NCI-H510A treated with DMSO at 0.1 percent for 48 hours (cell line): ENCODE measurements at places on chromosomes 3 and 15.

DNA sequence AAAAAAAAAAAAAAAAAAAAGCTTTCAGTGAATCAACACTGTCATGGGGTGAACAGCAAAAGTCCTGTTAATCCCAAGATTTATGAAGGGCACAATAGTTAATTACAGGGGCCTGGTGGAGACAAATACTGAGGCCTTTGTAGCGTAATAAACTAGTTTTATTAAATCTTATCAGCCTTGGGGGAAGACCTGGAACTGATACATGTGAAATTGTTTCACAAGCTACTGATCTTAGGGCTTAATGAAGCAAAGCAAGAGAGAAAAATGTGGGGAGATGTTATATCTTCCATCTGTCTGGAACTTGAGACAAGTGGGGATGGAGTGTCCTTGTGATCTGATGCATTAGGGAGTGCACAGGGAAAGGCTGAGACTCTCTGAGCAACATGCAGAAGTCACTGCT lies 47.9 kb upstream of the OSBPL11 start:
- no peak for DNase-seq

GRCh38 chr15:69272139-69272538 lies 26.6 kb upstream of the PAQR5 start:
- DNase-seq: no peak

GRCh38 chr3:183044547-183045229 lies 54.6 kb downstream of the MCCC1 start:
- no peak for DNase-seq

DNA sequence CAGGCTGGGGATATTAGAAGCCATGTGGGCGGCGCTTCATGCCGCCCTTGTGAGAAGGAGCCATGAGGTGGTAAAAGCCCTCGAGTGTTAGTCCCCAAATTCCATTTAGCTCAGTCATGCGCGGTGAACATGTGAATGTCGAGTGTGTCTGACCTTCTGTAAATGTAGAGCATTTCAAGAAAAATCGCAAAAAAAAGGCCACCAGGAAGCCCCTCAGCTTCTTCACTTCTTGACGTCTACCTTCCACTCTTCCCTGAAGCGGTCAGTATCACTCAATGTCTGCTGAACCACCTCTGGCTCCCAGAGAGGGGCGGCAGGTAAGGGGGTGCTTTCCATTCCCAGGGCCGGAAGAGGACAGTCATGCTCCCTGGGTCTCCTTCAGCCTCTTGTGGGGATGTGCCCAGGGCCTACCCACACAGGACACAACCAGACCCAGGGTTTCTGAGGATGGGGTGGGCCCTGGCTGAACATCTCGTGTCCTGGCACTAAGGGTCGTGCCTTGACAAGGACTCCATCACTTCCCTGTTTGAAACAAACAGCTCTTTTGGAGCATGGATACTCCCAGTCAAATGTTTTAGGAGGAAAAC lies 274.9 kb downstream of the FAM43A start:
- no peak for DNase-seq
